NCI-H1105 treated with DMSO at 0.1 percent for 48 hours (cell line): ENCODE measurements at places on chromosomes 13 and 19.

DNA sequence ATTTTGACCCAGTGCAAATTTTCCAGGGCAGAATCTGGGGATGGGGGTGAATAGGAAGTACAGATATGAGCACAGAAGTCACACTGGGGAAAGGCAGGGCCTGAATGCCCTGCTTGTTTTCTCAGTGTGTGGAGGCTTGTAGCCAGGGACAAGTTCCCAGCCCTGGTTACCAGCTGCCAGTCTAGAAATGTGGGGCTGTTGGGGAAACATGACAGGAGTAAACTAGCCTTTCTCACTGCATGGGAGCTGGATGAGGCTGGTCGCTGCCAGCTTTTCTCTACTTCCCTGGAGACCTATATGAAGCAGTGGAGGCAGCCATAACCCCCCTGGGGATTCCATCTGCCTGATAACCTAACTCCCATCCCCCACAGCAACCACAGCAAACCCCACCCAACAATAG, 2267.7 kb downstream of the PCDH9 start:
- no peak for DNase-seq

DNA sequence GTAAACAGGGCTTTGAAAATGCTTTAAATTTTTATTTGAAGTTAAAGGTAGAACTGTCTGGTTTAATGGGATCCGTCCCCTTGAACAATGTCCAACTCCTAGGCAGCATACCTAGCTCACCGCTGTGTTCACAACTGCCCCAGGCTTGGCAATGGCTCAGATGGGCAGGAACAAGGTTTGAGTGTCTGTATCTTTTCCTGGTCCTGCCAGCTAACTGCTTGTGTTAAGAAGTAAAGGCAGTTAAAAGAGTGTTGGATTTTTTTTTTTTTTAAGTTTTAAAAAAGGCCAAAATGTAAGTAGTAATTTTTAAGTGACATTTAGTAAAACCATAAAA, 66.7 kb upstream of the FNDC3A start:
- no peak for DNase-seq

GRCh38 chr13:23945612-23946011, 48.3 kb upstream of the C1QTNF9B start:
- no peak for DNase-seq

DNA sequence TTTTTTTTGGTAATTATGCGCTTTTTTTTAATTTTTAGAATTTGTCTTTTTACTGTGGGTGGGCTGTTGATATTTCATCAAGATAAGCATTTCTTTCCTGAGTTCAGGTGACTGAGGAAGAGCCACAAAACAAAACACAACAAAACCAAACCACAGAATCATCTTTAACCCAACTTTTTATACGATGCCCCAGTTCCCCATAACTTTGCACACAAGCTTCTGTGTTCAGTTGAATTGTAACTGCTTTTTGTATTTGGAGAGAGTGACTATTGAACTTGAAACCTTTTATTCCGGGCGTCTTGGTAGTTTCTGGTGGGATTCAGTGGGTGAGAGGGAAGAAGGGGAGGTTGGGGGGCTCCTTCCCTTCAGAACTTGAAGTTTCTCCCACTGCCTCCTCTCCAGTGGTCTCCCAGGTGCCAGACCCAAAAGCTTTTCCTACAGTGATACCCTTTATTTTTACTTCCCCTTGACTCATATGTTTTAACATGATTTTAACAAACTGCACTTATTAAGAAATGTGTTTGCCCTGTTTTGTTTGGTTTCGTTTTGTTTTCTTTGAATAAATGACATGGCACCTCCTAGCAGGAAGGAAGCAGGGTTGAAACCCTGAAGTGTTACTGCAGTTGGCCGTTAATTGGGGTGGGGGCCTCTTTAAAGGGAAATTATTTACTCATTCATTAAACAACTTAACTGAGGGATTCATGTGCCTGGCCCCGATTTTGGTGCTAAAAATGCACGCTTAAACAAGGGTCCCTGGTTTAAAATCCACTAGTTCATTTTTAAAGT, 2.7 kb upstream of the CCDC97 start:
- no peak for DNase-seq

- DNase-seq: no peak
These were observed 34.4 kb upstream of the ZNF835 start for GRCh38 chr19:56705939-56706338.

- no peak for DNase-seq
These were observed 12.3 kb upstream of the ZNF180 start for GRCh38 chr19:44512326-44513298.

GRCh38 chr13:19860884-19861655, 2.4 kb downstream of the ZMYM5 start:
- DNase-seq: no peak

DNA sequence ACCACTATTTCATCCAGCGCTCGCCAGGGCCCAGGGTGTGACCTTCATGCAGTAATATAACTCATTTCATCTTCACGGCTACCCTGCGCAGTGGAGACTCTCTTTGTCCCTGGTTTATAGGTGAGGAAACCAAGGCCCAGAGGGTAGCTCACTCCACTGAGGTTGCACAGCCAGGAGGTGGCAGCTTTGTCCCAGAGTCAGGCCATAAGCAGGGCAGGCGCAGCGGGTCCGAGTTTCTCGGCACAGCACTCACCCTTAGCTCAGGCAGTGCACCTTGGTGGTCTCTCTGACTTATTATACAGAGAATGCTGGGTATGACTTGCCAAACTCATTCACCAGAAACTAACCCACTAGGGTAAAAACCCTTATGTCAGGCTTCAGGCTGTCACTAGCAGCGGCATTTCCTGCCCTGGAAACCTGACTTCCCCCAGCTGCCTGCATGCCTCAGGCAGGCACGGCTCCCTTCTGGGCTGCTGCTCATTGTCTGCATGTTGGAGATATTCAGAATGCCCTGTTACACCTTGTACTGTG, 24.5 kb downstream of the PPP5C start:
- no peak for DNase-seq

- no peak for DNase-seq
These were observed 2.6 kb upstream of the WIZ start for GRCh38 chr19:15452111-15453047.

DNA sequence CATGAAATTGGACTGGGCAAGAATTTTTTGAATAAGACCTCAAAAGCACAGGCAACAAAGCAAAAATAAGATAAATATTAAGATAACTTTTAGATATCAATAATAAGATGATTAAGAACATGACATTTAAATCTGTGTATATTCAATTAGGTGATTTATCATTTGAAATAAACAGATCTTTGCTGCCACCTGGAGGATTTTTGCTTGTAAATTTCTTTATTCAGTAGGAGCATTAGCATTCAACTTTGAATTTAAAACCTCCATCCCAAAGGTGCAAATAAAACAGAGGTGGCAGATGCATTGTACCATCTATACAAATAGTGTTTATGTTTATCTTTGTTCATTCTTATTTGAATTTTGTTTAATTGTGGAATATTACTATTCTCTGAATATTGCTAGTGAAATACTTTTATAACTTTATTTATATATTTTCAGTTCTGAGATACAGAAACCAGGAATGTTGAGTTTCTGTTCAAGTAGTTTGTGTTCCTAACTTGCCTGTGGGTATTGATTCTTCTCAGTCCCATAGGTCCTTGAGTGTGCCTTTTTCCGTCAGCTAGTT, 20.9 kb downstream of the COG6 start:
- peak; percentile 45 for DNase-seq

GRCh38 chr19:3721131-3721886, 13.1 kb downstream of the TJP3 start:
- DNase-seq: peak; percentile 86

DNA sequence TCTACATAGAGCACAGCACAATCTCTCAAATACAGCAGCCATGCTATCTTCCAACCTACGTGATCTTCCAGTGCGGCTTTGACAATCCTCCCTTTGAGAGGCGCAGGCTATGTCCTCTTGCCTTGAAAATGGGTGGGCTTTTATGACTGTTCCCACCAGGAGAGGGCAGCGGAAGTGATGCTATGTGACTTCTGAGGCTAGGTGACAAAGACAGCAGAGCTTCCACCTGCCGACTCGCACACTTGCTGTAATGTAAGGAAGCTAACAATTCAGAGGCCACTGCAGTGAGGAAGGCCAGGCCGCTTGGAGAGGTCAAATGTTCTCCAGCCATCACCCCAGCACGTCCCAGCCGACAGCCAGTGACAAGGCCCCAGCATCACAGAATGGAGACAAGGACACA, 65.8 kb downstream of the MRPL57 start:
- DNase-seq: no peak

GRCh38 chr13:25977671-25978070, 74.1 kb downstream of the SHISA2 start:
- no peak for DNase-seq

GRCh38 chr13:54486421-54487166, 1458.0 kb downstream of the OLFM4 start:
- no peak for DNase-seq

DNA sequence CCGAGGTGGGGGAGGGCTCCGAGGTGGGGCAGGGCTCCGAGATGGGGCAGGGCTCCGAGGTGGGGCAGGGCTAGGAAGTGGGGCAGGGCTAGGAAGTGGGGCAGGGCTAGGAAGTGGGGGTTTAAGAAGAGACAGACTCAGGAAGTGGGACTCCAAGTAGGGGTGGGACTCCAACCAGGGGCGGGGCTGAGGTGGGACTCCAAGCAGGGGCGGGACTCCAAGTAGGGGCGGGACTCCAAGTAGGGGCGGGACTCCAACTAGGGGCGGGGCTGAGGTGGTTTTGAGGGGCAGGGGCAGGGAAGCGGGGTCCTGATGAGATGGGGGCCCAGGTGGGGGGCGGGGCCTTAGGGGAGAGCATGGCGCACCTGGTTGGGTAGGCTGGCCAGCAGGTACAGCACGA, 13.6 kb downstream of the CFD start:
- DNase-seq: peak; percentile 13

DNA sequence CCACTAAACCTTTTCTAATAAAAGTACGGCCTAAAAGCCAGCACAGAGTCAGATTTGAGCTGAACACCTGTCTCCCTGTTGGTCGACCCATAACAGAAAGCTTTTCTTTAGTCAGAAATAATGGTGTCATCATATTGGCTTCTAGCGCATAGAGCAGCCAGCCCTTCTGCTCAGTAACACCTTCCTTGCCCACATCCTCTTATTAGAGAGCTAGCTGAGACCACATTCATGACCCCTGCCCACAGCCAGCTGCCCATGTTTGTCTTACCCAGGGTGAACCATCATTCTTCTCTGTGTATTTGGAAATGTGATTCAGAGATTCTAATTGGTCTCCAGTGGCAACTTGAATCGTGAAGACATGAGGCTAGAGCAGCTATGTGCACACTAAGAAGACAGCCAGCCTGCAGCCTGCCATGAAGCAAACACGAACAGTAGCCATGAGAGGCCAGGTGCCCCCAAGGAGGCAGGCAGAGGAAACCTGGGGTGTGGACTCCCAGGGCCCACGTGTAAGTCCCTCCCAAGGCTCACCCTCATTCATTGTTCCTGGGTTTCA, 82.3 kb upstream of the PDCD5 start:
- DNase-seq: no peak

GRCh38 chr13:75871059-75871458, 234.9 kb downstream of the LMO7 start:
- no peak for DNase-seq

- no peak for DNase-seq
These were observed 9.1 kb downstream of the SPACA6 start for GRCh38 chr19:51702103-51702824.

DNA sequence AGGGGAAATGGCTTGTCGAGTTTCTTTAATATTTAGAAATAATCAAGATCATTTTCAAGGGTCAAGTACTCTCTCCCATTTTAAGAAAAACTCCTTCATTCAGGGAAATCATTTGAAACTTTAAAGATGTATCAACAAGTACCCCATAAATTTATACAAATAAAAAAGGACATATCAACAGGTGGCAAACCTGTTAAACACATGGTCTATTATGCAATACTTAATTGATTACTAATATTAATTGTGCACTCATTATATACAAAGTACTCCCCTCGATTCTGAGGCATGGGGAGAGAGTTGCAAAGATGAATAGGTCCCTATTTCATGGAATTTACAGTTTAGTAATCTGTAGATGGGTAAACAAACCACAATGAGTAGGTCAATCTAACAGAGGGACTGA, 2.1 kb upstream of the LRCH1 start:
- no peak for DNase-seq

DNA sequence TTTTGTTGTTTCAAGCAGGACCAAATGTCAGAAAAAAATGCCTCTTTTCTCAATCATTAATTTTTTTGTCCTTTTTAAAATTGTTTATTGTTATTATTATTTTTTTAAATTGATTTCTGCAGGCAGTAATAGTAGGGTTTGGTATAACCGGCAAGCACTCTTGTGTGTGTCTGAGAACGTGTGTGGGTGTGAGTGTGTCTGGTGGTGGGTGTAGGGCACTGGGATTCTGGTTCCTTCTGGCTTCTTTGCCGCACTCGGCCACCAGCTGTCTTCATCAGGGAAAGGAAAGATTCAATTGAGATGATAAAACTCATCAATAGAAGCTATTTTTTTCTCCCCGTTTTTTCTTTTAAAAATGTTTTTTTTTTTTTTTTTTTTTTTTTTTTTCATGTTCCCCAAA, 56.4 kb downstream of the IER2 start:
- no peak for DNase-seq

GRCh38 chr13:63851526-63851925, 2435.9 kb upstream of the PCDH20 start:
- DNase-seq: no peak

DNA sequence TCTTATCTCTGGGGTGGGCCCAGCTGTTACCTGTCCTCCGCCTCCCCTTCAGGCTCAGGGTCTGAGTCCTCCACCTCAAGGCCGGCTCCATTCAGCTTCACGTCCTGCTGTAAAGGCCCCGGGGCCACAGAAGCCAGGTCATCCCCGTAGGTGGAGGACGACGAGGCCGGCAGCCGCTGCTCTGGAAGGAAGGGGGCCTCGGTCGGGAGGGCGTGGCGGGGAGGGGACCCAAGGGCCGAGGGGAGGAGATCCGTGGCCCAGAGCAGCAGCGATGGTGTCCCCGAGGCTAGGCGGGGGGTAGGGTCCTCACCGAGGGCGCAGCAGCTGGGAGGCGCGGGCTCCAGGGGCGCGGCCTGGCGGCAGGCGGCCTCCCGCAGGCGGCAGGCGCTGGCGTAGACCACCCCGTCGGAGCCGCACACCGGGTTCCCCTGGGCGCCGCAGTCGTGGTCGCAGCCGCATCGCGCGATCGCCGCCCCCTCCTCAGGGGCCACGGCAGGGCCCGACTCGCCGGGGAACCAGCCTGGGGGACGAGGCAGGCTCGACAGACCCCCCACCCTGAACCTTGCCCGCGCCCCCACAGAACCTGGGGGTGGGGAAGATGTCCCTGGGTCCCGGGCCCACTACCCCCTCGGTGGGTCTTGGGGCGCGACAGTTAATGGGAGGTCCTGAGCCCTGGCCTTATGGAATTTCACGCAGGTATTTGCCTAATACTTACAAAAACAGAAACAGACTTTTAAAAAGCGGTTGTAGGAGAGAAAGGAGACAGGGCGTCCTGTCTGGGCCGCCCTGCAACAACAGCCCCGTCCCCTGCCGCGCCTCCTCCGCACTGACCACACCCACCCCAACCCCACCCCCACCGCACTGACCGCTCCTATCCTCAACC, 7.6 kb downstream of the F2RL3 start:
- DNase-seq: no peak

DNA sequence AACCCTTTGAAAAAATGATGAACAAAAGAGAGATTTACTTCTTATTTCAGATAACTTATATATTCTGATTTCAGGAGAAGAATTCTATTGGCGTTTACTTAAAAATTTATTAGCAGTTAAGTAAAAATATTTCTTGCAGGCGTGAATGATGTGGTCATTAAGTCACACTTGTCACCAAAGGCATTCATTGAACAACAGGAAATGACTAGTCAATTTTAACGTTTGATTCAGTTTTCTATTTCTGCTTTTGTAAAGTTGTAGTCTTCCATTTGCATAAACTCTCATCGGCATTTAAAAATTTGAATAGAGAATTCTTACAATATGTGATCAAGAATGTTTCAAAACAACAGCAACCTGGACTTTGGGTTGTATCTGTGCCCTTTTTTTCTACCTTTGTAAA, 83.4 kb downstream of the GPR12 start:
- no peak for DNase-seq
